ENCODE measurements at places on chromosomes 2 and 18.

DNA sequence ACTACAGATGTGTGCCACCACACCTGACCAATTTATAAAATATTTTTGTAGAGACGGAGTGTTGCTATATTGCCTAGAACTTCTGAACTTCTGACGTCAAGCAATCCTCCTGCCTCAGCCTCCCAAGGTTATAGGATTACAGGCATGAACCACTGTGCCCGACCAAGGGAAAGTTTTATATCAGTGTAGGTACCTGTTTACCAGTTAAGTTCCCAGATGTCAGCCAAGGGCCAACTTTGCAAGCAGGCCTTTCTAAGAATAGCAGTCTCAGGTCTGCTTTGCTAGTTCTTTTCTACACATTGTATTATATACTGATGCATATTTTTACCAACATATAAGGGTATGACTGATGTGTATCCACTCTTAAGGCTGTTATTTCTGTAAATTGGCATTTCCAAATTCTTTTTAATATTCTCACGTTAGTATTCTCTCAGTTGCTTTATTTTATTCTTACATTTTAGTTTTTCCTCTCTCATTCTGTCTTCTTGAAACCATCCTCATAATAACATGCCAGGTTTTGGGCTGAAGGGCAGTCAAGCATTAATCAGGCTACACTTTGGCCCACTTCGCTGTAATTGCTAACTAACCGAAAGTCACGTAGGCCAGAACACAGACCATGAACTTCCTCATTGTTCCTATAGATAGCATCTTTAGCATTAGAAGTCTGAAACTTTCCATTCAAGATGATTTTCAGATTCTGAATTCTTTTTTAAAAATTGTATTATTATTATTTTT, 25.0 kb upstream of the CXXC1 start:
- no peak for DNase-seq

GRCh38 chr2:21084401-21084800, 39.4 kb upstream of the TDRD15 start:
- DNase-seq = no peak

DNA sequence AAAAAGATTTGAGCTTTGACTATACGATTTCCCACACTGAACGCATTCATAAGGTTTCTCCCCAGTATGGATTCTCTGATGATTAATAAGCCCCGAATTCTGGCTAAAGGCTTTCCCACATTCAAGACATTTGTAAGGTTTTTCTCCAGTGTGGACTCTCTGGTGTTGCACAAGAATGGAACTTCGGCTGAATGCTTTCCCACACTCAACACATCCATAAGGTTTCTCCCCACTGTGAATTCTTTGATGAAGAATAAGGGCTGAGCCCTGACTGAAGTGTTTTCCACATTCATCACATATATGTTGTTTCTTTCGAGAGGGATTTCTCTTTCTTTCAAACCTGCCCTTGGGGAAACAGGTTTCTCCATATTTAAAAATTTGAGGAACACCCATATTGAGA, 6.9 kb downstream of the ZNF24 start:
- DNase-seq = no peak

GRCh38 chr18:42861271-42861670, 254.2 kb downstream of the RIT2 start:
- DNase-seq = no peak

DNA sequence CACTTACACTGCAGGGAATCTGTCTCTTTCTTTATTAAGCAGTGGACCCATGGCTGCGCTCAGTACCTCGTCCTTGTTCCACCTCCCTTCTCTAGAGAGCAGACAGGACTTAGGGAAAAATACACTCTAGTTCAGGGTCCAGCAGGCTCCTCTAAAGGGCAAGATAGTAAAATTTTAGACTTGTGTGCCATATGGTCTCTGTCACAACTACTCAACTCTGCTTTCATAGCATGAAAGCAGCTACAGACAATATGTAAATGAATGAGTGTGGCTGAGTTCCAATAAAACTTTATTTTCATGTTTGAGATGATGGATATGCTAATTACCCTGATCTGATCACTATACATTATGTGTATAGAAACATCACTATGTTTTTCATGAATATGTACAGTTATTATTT, 163.1 kb downstream of the BABAM2 start:
- no peak for DNase-seq

DNA sequence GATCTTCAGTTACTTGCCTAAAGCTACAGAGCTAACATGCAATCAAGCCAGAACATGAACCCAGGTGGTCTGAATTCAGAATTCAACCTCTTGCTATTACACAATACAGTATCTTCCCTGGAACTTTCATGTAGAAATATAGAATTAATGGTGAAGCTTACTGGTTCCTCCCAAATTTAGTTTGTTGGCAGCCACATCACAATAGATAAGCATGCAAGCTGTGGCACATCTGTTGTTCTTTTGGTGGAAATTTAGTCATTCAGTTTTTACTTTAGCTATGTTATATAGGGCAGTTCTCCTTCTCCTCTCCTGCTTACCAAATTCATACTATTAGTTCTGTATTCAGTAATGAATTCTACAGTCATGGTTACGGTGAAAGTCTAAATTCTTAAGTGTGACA, 101.0 kb upstream of the RNF152 start:
- DNase-seq = no peak

- DNase-seq = no peak
Measured at GRCh38 chr2:166958986-166959481, 70.8 kb downstream of the XIRP2 start.

DNA sequence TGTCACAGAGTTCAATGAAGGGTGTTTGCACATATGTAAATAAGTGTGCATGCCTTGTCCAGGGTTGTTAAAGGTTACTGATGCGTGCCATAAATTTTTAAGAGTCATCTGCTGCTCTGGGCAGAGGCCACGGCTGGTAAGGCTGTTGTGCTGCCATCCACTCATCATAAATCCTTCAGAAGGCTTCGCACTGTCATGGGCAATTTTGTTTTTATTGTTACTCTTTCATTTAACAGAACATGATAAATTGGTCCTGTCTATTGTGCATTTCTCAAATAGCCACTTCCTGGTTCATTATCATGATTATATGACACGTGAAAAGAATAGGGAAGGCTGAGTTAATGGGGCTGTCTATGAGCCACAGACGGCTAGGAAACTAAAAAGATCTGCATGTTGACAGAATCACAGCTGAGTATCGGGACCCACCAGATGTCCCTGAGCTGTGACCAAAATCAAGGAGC, 634.3 kb upstream of the SOX11 start:
- no peak for DNase-seq

DNA sequence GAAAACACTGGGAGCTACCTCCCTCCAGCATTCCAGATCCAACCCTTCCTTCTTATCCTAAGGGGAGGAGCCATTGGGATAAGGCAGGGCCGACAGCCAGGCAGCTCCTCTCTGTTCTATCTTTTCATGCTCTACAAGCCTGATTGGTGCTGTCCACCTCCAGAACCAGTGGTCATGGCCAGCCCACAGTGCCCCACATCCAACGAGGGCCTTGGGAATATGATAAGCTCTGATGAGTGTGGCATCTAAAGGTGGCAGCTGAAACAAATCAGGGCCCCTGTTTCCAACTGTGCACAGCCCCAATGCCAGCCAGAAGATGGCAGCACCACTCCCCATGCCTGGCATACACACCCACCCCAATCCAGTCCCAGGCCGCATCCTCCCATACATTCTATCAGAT, 329.3 kb downstream of the C1D start:
- peak; percentile 66 for DNase-seq

DNA sequence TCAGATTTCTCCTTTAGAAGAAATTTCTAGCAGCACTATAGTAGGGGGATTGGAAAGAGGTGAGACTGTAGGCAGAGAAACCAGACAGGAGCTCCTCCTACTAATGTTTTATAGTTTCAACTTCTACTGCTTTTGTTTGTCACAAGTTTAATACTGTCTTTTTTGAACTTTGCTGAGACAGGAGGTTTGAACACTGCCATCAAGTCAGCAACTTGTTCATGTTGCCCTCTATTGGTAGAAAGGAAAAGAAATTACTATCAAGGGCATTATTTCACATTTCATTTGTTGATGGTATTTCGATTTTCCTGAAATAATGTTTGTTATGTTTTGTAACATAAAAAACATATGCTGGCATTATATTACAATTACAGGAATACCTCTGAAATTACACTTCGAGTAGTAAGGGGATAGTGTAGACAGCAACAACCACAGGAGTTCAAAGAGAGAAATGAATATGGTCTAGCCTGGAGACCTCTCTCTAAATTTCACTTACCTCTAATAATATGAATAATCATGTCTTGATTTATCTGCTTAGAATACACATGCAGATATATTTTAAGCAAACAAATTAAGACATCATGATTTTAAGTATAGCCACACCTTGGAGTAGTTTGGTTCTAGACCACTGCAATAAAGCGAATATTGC, 12.4 kb upstream of the CCDC88A start:
- DNase-seq = peak; percentile 57

GRCh38 chr2:1758774-1759610, 14.7 kb upstream of the PXDN start:
- no peak for DNase-seq

- DNase-seq = no peak
Measured at GRCh38 chr2:177289824-177290628, 25.5 kb upstream of the NFE2L2 start.

DNA sequence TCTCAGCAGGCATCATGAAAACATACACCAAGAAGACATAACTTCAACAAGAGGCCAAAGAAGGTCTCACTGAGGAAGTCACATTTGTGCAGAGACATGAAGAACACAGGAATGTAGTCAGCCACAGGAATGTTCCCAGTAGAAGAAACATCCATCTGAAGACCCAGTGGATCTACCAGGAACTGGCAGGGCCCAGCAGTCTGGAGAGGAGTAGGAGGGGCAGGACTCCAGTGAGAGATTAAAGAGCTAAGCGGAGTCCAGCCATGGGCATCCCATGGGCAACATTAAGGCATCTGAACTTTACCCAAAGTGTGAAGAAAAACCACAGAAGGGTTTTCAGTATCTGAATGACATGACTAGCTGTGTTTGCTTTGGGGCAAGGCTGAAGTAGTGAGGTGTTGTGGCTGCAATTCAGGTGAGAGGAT, 103.1 kb downstream of the UPP2 start:
- no peak for DNase-seq

DNA sequence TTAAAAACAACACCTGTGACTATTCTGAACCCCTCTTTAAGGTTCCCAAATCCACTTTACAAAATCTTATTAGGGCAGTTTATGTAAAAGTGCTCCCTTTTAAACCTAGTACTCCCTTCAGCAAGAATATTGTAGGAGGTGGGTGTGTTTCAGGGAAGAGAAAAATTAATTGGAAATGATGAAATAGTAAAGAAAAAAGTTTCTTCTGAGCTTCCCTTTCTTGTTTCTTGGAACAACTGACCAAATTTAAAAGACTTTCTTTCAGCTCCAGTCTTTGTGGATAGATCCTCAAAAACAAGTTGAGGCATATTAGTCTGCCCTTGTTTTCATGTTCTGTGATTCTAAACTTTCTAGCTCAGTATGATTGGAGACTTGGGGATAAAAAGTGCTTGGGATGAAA, 3.0 kb downstream of the VWA3B start:
- DNase-seq = no peak

GRCh38 chr2:149611100-149611820, 23.7 kb upstream of the MMADHC start:
- DNase-seq = peak; percentile 62

GRCh38 chr18:78635093-78635800, 344.4 kb upstream of the SALL3 start:
- DNase-seq = no peak

- peak; percentile 50 for DNase-seq
Measured at GRCh38 chr2:169782513-169782912, 16.2 kb upstream of the SSB start.

GRCh38 chr2:10309286-10309685, 6.6 kb downstream of the HPCAL1 start:
- DNase-seq = no peak

DNA sequence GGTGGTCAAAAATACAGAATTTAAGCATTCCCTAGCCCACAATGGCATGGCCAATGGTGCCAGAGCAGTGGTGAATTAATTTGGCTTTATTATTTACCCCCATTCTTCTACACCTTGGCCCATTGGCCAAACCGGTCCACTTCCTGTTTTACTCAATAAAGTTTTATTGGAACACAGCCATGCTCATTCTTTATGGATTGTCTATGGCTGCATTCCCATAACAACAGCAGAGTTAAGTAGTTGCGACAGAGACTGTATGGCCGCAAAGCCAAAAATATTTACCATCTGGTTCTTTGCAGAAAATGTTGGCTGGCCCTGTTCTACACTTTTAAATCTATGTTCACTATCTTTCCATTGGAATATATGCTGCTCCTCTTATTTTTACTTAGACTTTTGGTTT, 130.3 kb upstream of the CCDC68 start:
- no peak for DNase-seq

- no peak for DNase-seq
Measured at GRCh38 chr18:9330419-9330818, 4.2 kb upstream of the TWSG1 start.

- DNase-seq = no peak
Measured at GRCh38 chr2:212402316-212402715, 136.3 kb downstream of the ERBB4 start.

DNA sequence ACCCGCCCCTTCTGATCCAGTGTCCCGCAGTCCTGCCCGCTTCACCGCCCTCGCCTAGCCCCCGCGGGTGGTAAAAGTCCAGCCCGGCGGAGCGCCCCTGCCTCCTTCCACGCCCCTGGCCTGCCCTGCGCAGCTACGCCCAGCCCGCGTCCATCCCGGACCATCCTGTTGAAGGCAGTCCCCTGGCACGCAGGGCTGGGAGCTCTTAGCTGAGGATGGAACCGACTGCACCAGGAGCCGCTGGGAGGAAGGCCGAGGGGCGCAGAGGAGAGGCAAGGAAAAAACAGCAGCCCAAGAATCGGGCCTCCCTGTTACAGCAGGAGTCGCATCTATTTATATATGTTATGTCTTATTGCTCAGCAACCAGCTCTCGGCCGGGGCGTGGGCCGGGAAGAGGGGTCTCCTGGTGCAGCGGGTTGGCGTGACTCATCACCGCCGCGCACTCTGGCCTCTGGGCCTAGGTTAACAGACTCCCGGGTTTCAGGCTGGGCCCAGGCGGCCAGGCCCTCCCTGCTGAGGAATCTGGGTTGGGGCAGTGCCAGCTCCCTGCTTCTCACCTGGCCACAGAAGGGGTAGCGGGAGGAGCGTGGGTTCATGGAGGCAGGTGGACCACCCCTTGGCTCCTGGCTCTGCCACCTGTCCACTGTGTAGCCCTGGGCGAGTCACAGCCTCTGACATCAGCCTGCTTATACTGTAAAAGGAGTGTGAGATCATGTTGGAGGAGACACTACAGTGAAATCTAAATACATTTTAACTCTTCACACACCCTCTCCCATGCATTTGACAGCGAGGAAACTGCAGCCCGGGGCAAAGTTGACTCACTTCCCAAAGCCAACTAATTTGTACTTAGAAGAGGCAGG, 13.4 kb upstream of the MAP3K2 start:
- peak; percentile 68 for DNase-seq

- no peak for DNase-seq
Measured at GRCh38 chr2:196406-196805, 67.4 kb downstream of the SH3YL1 start.

- no peak for DNase-seq
Measured at GRCh38 chr2:207327513-207327912, 161.8 kb upstream of the KLF7 start.

GRCh38 chr2:184463102-184463865, 135.0 kb upstream of the ZNF804A start:
- no peak for DNase-seq
